Right lobe of liver (tissue), 6 donors: ENCODE measurements at places on chromosomes 12 and 14.

DNA sequence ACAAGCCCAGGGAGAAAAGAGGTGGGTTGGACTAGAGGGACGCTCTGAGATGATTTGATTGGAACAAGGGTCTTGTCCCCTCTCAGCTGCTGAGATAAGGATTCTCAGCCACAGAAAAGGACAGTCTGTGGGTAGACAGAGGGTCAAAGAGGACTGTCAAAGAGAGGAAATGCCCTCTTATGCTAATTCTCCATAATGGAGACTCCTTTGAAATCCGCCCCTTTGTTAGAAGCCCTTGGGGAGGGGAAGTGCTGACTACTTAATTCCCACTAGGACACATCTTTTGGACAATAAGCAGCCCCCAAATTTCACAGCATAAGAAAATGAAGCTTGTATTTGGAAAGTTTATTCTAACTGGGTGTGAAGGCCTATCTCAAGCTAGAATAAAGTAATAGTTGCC is 176.6 kb downstream of the KTN1 start:
- DNase-seq, result no peak

DNA sequence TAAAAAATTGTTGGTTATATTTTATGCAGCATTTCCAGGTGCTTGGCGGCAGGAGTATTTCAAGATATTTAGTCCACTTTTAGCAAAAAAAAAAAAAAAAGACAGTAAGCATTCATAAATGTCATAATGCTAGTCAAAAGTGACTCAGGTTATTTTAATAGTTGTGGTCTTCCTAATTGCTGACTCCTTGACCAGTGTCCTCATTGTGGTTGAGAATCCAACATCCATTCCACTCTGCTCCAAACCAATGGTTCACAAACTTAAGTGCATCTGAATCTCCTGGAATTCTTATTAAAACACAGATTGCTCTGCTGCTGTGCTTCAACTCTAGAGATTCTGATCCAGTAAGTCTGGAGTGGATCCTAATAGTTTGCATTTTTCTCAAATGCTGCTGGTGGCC is 71.4 kb downstream of the AKAP6 start:
- DNase-seq, result no peak

GRCh38 chr12:65803251-65803650 is 21.0 kb upstream of the HMGA2 start:
- DNase-seq, result no peak

- DNase-seq, result no peak
Observed at GRCh38 chr12:86290615-86291014, 34.4 kb upstream of the MGAT4C start.

- no peak for DNase-seq
Observed at GRCh38 chr14:24115422-24116127, 826 bp upstream of the NRL start.

GRCh38 chr12:89701606-89702206 is 6.9 kb downstream of the ATP2B1 start:
- DNase-seq, result no peak

DNA sequence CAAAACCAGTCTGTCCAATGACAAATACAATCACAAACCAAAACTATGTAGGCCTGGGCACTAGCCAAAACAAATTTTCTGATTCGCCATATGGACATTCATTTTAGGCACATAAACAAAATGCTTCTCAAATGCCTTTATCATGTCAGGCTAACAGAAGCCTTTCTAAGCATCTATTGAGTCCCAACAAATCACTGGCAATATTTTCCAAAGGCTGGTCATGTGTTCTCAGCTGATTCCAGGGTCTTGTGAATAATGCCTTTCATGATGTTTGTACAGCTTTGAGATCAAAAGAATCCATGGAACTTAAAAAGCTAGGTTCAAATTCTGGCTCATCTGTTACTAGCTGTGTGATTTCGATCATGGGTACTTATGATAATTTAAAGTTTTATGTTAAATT is 16.1 kb downstream of the FSCB start:
- DNase-seq, result no peak

- DNase-seq, result peak; percentile 54
Observed at GRCh38 chr14:60254176-60254575, 5.2 kb downstream of the PPM1A start.

- peak; percentile 84 for DNase-seq
Observed at GRCh38 chr12:47773062-47773857, at the start of gene SLC48A1. Gene SLC48A1, plus strand, starts transcription at chr12:47773238. Its CDS starts 67 bp downstream, at chr12:47773305.

- DNase-seq, result no peak
Observed at GRCh38 chr12:85626001-85626783, 210.0 kb downstream of the RASSF9 start.
